ENCODE measurements at places on chromosomes 5 and 9. TPM values are rescaled to one million over a fixed set of nuclear protein-coding genes. Genes with fewer than 3 reads are reported as not detected.

ADAMTSL1 gene
- total RNA-seq: 2.3 TPM

ANKS6 gene
- 5.6 TPM for total RNA-seq

PCDHGB5 gene
- 1.6 TPM for total RNA-seq

SPINK13 gene
- total RNA-seq: not detected

EGFL7 gene
- total RNA-seq: 18.1 TPM

PCDHGA10 gene
- total RNA-seq: 0.61 TPM

Measured in thymus (tissue), 14 donors.